ENCODE measurements at places on chromosomes 12 and 14.

DNA sequence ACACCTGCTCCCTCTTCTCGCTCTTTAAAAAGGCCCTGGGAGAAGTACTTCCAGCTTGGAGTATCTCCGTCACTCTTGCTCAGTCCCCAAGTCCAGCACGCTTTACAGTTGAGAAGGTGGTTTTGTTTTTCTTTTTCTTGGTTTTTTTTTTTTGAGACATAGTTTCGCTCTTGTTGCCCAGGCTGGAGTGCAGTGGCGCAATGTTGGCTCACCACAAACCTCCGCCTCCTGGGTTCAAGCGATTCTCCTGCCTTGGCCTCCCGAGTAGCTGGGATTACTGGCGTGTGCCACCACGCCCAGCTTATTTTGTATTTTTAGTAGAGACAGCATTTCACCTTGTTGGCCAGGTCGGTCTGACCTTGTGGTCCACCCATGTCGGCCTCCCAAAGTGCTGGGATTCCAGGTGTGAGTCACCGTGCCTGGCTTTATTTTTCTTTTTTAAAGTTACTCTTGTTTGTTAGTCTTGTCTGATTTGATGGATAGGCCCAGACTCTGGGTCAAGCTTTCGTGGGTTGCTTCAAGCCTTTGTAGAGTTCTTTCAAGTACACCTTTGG lies 1.9 kb downstream of the TDRD9 start:
- DNase-seq, result no peak

DNA sequence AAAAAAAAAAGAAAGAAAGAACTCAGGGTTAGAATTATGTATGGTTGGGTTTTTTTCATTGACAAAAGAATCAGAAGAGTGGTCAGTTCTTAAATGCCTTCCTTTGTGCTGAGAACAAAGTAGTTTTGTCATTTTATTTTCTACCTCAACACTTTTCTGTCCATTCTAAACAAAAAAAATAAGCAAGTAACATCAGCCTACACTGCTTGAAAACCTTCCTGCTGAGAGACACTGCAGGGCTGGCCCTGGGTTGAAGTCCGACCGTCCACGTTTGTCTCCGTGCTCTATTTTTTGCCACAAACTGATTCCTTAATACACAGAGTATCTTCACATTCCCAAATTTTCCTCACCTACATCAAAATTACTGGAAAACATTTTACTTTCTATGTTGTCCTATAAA lies 211.6 kb upstream of the PDZRN4 start:
- no peak for DNase-seq

- DNase-seq, result peak; percentile 69
Measured at GRCh38 chr12:108616941-108617858, 16.5 kb downstream of the SELPLG start.

GRCh38 chr12:27194644-27195043 lies 49.4 kb upstream of the STK38L start:
- DNase-seq, result no peak

DNA sequence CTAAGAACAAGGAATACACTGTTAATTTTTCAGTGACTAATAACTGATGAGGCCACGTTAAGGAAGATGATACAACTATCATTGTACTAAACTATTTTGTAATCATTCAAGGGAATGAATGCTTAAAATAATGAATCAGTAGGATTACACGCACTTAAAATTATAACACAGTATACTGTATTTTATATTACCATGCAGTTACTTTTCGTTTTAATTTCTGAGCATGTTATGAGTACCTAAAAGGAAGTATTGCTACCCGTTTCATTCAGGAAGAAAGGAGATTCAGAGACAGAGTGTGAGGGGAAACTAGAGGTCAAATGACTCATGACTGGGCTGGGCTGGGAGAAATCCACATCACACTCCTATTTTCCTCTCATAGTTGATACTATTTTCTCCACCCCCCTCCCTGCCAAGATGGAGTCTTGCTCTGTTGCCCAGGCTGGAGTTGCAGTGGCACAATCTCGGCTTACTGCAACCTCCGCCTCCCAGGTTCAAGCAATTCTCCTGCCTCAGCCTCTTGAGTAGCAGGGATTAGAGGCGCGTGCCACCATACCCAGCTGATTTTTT lies 202.0 kb downstream of the PPM1H start:
- no peak for DNase-seq

DNA sequence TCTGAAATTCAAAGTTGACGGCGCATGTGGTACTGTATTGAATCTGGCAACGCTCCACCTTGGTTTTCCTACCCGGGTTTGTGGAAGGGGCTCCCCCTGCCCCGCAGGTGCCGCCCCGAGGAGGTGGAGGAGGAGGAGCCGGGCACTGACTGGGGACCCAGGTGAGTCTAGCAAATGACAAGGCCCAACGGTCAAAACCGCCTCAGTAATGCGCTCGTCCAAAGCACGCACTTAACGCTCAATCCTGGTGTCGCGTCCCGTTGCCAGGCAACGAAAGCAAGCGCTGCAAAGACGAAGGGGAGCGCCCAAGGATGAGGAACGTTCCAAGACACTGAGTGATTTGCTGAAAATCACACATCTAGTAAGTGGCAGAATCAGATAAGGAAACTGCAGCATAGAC lies 24.0 kb upstream of the CLEC4E start:
- no peak for DNase-seq
